Common myeloid progenitor, CD34-positive (primary cell): ENCODE measurements at places on chromosomes 13 and 19.

DNA sequence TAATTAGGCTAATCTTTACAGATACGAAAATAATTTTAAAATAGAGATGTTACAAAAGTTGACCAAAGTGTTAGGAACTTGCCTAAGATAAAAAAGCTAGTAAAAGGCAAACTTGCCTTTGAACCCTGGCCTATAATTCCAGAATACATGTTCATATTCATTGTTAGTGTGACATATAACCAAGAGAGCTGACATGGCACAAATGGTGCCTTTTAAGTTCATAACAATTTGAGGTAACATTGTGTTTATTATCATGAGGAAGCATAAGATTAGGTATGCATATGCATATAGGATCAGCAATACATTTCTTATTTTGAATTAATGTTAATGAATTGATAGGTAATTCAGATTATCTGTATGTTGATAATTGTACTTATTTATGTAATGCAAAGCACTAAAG, 1537.9 kb upstream of the PRR20A start:
- no peak for DNase-seq

DNA sequence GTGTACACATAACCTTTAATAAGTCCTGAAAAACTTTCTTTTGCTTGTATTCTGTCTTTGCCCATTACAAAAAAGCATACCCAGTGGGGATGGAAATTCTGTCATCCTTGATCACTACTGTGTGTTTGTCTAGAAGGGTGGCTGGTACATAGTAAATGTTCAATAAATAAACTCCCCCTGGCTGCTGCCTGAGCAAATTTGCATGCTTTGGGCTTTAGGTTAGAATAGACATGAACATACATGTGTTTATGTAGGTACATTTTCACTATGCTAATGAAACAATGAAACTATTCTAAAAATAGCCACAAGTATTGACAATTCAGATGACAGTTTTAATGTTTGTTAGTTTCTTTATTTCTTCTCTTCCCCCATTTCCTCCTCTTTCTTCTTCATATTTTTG, 36.1 kb downstream of the TNFSF13B start:
- DNase-seq: no peak

DNA sequence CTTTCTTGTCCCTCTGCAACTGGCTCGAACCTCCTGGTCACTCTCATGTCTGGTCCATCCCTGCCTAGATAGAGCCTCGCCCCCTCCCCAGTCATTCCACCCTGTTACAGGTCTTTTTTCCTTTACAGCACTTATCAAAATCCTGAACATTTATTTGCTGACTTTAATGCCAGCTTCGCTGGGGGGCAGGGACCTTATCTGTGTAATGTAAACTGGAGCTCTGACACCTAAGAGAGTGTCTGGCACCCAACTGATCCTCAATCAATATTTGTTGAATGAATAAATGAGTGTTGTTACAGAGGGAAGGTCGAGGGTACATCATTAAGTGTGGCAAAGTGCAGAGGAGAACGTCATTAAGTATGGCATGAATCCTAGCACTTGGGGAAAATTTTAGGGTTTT, 16.7 kb downstream of the FAAP24 start:
- no peak for DNase-seq

DNA sequence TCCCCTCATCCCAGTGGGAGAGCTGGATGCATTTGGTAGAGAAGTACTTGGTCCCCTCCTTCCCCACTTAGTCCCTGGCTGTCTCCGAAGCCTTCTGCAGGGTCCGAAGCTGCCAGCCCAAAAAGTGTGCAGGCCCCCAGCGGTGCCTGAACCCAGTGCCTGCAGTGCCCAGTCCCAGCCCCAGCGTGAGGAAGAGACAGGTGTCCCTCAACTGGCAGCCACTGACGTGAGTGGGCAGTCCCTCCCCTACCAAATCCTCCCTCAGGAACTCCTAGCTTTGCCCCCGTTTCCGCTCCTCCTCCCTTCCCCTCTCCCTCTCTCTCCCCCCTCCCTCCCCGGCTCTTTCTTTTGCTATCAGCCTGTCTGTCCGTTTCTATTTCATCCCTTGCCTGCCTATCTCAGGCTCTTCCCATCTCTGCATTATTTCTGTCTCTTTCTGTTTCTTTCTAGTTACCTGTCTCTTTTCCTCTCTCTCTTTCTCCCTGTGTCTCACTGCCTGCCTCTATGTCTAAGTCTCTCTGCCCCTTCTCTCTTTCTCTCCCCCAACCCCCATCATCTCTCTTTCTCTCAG, 1.8 kb upstream of the LTBP4 start:
- DNase-seq: peak; percentile 15

- no peak for DNase-seq
These were observed 496.8 kb upstream of the PCDH9 start for GRCh38 chr13:67726979-67727378.
